ENCODE measurements at places on chromosomes 13 and 19.

GRCh38 chr19:41955521-41955920 is 3.6 kb downstream of the RABAC1 start:
- DNase-seq: no peak

GRCh38 chr13:41058295-41059070 is 2.8 kb upstream of the WBP4 start:
- no peak for DNase-seq

DNA sequence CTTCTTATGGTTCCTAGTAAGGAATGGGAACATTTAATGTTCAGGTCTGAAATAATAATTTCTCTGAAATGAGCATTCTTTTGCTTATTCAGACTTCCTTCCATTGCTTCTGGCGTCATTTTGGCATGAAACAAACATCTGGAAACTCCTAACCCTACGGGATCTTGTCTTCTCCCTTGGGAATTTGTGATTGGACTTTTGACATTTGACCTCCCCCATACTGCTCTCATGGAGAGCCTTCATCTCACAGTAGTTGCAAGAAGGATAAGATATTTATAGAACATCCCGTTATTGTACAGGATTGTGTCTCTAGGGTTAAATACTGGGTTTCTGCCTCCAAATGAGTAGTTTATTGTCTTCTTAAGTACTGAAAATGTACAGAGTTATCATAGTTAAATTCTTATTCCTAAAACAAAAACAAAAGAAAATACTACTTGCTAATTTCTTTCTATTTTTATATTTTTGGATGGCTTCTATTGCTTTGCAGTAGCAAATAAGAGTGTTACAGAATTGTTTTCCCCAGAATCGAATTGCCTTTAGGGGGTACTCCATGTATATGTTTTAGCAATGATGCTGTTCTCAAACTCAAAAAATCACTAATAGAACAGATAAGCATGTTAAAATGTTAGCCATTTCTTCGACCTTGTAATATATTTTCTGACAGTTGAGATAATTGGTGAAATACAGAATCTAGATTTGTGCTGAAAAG is 366.8 kb downstream of the DLEU7 start:
- DNase-seq: no peak

- no peak for DNase-seq
These were observed 95.7 kb upstream of the TSHZ3 start for GRCh38 chr19:31444931-31445330.

- no peak for DNase-seq
These were observed 792.9 kb downstream of the LIG4 start for GRCh38 chr13:107422421-107422820.

- DNase-seq: peak; percentile 73
These were observed 24.3 kb downstream of the COLGALT1 start for GRCh38 chr19:17579661-17580244.

DNA sequence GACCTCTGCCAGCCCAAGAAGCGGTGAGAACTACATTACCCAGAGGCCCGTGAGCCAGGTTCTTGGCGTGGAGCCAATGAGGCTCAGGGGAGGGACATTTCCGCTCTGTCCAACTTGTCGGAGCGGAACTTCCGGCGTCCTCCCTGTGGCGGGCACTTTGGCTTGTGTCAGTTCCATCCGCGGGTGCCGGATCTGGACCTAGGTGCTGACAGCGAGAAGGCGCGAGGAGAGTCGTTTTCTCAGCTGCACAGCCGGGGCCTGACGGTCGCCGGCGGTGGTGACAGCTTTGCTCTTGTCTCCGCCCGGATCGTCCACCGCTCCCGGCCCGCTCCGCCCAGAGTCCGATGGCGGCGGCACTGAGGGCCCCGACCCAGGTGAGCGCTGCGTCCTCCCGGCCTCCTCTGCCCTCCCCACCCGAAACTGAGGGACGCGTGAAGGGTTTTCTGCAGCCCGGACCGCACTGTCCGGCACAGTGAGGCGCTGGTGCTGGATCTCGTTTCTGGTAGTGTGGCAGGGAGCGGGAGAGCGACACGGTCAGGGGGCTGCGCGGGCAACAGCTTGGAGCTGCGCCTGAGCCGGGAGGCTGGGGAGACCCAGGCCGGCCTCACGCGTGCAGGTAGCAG is at the start of gene ZNF530:
Gene ZNF530 (plus strand): TSS at position 125 of the 623 bp plus-strand sequence. CDS start 4,461 bp downstream, outside the sequence.
- peak; percentile 96 for DNase-seq

- no peak for DNase-seq
These were observed 68.4 kb downstream of the TEX26 start for GRCh38 chr13:31000889-31001288.

DNA sequence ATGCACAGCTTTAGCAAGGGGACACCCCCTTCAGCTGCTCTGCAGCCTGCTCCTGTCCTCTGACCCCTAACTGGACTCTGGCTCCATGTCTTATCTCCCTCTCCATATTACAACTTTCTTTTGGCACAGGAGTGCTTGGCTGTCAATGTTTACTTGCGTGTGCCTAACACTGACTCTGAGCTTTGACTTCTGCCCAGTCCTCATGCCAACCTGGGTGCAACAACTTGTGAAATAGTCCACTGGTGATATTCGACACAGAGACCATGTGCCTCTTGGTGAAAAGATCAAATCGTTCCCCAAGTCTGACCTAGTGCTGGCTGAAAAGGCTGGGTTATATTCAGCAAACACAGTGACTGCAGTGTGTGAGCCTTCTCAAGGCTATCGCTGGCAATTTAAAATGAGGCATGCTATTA is 34.1 kb upstream of the KLF12 start:
- no peak for DNase-seq

DNA sequence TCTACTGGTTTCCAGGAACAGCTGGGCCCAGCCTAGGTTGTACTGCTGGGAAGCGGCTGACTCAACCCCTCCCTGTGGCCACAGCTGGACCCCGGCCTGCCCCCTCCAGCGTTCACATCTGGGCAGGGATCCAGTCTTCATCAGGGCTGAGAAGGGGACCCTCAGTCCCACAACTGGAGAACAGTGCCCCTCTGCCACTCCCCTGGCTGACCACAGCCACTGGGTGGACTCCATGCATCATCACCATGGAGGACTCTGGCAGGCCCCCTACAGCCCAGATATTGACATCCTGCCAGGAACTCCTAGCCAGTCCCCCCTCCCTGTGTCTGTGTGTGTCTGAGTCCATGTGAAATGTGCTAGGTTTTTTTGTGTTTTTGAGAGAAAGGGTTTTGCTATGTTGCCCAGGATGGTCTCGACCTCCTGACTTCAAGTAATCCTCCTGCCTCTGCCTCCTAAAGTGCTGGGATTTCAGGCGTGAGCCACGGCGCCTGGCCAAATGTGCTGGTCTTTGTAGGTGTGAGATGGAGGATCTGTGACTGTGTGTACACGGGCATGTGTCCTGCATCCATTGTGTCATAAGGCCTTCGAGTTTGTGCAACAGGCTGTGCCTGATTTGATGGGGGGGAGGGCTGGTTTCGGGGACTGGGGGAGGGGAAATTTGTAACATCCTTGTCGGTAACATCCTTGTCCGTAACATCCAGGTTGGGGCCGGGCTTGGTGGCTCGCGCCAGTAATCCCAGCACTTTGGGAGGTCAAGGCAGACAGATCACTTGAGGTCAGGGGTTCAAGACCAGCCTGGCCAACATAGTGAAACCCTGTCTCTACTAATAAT is 4.0 kb upstream of the HOOK2 start:
- DNase-seq: peak; percentile 62

DNA sequence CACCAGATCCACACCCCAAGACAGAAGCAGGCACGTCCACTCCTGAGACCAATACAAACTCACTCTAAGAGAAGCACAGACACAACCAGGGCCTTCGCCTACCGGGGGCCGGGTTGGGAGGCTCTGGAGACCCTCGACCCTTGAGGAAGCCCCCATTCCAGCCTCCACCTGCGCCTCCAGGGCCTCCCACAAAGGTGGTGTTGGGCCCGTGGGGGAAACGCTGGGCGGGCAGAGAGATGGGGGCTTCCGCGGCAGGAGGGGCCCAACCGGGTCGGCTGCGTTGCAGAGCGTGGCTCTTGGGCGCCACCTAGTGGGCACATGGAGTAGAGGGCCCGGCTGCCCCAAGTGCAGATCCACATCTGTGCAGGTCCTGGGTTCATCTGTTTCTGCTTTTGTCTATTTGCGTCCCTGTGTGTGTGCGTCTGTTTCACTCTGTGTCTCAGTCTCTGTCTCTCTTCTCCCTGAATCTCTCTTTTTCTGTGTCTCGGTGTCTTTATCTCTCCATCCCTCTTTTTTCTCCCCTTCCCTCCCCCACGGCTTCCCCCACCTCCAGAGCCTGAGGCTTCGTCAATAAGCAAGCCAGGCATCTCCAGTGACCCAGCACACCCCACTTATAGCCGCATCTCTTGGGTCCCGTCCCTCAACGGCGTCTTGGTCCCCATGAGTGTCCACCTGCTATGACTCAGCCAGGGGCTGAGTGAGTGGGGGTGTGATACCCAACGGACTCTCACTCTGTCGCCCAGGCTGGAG is 10.5 kb upstream of the TINCR start:
- DNase-seq: peak; percentile 33

DNA sequence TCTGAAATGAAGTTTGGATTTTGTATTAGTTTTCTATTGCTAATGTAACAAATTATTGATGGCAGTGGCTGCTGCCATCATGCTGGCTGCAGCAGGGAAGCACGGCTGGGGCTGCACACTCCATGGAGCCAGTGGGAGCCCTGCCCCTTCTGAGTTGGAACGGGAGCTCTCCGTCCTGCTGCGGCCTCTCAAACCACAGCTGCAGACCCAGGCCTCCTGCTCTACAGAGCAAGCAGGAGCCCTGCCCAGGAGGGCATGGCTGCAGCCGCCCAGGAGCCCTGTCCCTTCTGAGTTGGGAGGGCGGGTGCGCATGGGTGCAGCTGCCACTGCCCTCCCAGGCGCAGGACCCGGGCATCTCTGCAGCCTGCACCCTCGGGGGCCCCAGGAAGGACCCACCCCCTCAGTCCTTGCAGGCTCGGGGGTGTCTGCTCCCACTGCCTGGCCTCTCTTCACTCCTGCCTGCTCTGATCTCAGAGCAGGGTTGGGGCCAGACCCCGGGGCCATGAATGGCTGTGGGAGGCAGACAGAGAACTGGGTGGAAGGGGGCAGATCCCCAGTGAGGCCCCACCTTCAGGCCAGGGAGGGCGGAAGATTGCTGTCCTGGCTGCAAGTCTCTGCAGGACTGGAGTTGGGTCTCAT is 21.0 kb upstream of the ESD start:
- DNase-seq: no peak

- no peak for DNase-seq
These were observed 273.1 kb downstream of the KLF12 start for GRCh38 chr13:73861136-73861535.

DNA sequence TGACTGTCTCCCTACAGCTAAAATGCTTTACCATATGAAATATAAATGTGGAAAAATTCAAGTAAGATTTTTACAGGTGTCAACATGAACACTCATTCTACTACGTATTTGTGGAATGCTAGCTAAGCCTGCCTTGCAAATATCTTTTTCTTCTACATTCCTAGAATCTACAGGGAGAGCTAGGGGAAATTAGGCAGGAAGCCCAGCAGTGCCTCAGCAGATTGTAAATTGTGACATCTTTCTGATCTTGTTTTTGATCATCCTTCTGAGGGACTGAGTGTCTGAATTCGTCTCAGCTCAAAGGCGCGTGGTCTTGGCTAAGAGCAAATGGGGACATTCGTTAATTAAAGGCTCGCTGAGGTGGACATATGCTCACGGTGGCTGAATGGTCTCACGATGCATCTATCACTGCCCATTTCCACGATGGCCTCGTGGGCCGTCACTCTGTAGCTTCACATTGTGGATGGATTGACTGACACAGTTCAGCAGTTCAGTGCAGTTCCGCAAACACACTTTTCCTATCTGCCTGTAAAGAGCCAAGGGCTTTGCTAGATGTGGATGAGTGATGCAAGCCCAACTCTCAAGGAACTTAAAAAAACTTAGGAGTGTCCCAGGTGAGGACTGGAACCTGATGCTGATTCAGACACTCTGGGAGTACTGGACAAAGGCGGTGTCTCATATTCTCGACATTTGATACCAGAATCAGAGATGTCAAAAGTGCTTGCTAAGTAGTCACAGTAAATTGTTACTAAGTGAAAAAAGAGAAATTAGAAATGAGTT is 562.5 kb downstream of the EFNB2 start:
- DNase-seq: no peak

GRCh38 chr19:1026783-1027649 is 608 bp downstream of the CNN2 start:
- DNase-seq: no peak

GRCh38 chr19:38321646-38322196 is 2.1 kb downstream of the KCNK6 start:
- no peak for DNase-seq

DNA sequence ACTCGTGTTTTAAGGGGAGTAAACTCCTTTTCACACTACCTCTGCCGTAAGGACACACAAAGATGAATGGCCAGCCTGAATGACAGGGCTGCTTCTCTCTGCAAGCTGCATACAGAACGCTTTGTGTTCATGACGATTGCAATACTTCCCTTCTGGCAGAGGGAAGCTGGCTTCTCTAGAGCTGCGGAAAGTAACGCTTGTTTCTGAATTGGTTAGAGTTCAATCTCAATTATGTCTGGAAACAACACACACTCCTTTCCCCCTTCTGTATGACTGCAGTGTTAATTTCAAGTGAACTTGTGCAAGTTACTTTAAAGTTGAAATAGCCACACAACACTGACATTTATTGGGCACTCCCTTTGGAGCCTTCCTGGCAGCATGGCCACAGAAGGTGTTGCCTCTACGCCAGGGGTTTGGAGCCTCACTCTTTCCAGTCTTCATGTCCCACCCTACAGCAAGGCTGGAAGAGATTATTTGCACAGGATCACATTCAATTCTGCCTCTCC is 242.6 kb downstream of the NDFIP2 start:
- no peak for DNase-seq

DNA sequence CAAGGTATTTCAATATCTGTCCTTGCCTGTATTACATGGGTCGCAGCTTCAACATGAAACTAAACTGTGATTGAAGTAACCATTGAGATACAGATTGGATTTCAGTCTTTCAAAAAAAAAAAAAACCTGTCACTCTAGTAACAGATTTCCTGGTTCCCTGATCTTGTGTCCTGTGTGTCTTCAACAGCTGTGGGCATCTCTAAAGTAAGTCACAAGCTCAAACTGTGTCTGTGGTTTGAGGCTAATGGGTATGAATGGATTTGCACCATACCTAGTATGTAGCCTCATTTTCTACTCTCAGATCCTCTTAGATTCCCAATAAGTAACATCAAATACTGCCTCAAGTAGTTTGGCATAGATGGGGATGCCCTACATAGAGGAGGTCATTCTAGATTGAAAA is 300.1 kb downstream of the COG6 start:
- no peak for DNase-seq

DNA sequence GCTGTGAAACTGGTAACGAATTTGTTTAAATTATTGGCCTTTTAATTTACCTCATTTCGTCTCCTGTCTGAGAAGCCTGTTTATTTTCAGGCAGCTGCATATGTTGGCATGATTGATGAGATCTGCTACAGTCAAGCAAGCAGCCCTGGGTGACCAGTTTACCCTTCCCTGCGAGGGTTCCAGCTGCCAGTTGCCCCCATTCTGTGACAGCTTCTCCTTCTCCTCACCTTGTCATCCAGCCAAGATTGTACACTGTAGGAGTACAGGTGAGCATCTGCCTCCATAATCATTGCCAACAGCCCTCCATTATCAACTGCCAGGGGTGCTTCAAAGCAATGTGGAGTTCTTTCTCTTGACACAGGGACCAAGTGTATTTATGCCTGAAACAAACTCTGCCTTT is 1979.9 kb upstream of the PRR20A start:
- no peak for DNase-seq

All from A549 (cell line).